NCI-H524 treated with DMSO at 0.1 percent for 48 hours (cell line): ENCODE measurements at places on chromosomes 5 and 9.

GRCh38 chr5:61290791-61291210, 41.3 kb upstream of the ZSWIM6 start:
- no peak for DNase-seq

GRCh38 chr5:169302491-169303118, 1.7 kb upstream of the SLIT3 start:
- DNase-seq, result peak; percentile 54

DNA sequence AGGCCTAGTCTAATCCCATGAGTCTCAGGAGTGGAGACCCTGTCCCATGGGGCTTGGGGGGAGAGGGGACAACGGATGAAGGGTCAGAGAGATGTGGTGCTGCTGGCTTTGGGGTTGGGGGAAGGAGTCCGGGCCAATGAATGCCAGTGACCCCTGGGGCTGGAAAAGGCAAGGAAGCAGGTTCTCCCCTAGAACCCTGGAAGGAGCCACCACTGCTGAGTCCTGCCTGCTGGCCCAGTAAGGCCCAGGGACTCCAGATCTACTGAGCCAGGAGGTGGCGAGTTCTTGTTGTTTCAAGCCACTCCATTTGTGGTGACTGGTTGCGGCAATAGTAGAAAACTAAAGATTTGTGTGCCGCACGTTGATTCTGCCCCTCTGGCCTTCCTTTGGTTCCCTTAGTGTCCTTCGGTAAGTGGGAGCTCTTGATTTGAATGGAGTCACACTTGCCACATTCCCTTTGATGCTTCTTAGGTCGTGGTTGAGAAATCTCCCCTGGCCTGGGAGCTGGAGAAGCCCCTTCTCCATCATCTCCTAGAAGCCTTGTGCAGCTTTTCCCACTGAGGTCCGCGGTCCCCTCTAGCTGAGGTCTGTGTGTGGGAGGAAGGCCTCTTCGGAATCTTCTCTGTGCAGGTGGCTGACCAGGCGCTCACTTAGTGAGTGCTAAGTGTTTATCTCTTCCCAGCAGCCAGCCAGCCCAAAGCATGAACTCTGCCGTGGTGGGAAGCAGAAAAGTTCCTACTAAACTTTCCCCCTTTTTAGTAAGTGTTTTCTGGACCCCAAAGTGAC, 9.0 kb downstream of the FCN1 start:
- no peak for DNase-seq

GRCh38 chr5:126391386-126391785, 31.8 kb upstream of the GRAMD2B start:
- DNase-seq, result no peak

- no peak for DNase-seq
Observed at GRCh38 chr5:65954200-65954599, 27.8 kb downstream of the ERBIN start.

GRCh38 chr9:72089451-72090130, 29.2 kb upstream of the C9orf57 start:
- no peak for DNase-seq

GRCh38 chr9:99357575-99357974, 135.5 kb downstream of the SEC61B start:
- DNase-seq, result peak; percentile 41

- DNase-seq, result peak; percentile 91
Observed at GRCh38 chr5:142428036-142428772, 103.4 kb upstream of the SPRY4 start.
